Daoy (cell line): ENCODE measurements at places on chromosomes 1 and 21. TPM values are rescaled to one million over a fixed set of nuclear protein-coding genes. Genes with fewer than 3 reads are reported as not detected.
A peak's percentile ranks its signal among the peaks of the same experiment; 100 is the strongest.

GRCh38 chr21:33865996-33866575 is 49.5 kb downstream of the ATP5PO start:
- DNase-seq: no peak

ADARB1 gene
- 4.7 and 14.1 TPM in 2 replicates for total RNA-seq

DNA sequence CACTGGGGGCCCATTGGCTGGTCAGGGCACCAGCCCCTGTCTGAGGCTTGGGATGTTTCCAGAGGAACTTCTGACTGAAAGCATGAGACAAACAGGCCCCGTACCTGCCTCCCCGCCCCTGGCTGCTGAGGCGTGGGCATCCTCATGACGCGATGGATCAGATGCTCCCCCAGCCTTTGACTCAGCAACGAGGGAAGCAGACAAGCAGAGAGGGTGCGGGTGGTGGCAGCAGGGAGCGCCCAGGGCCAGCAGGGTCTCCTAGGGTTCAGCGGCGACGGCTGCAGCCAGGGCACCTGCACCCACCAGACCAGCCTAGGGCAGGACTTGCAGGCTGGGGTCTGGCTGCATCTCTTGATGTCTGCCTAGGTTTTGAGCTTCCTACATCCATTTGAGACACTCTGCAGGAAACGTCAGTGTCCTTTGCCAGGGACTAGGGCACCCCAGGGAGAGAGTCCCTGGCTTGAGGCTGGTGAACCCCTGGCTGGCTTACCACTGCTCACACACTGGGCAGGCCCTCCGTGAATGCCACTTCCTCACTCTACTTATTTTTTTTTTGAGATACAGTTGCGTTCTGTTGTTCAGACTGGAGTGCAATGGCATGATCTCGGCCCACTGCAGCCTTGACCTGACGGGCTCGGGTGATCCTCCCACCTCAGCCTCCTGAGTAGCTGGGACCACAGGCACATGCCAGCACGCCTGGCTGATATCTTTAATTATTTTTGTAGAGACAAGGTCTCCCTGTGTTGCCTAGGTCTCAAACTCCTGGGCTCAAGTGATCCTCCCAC is 63.3 kb downstream of the DHRS3 start:
- no peak for DNase-seq

ZNF691 gene
- 10.3 and 11.8 TPM in 2 replicates for total RNA-seq

SSBP3 gene
- 20.8 and 21.2 TPM in 2 replicates for total RNA-seq

GRCh38 chr1:197913495-197914276 is 3.5 kb upstream of the LHX9 start:
- no peak for DNase-seq

- DNase-seq: peak; percentile 14
These were observed 527 bp downstream of the MACO1 start for GRCh38 chr1:25430967-25431881.

DNA sequence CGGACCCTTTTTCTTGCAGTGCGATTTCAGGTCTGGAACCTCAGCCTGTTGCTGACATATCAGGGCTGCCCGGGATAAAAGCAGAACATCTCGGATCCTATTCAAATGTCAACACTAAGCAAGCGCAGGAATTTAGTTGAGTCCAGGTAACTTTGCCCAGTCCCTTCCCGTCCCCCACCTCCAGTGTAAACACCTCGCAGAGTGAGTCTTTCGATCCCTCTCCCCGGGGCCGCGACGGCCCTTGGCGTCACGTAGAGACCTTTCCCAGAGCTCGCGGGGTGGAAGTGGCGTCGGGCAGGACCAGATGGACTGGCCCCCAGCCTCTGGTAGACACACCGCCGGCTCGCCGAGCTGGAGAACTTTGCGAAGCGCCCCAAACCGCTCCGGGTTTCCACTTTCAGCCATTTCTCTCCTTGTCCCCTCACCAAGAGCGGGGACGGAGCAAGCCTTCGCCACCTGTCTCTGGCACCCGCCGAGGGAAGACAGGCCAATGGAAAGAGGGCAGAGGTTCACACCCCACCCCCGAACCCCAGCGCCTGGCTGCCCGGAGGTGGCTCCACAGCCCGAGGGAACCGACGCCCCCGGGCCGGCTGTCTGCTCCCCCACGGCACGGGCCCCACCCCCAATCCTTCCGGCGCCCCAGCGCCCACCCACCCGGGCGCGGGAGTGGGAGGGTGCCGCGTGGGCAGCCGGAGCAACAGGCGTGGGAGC is 570 bp downstream of the KCND3 start:
- DNase-seq: peak; percentile 17

PDZK1IP1 gene
- total RNA-seq: not detected in 2 replicates

DIO1 gene
- total RNA-seq: not detected in 2 replicates

IGFN1 gene
- total RNA-seq: 0.51 and 0.54 TPM in 2 replicates

DNA sequence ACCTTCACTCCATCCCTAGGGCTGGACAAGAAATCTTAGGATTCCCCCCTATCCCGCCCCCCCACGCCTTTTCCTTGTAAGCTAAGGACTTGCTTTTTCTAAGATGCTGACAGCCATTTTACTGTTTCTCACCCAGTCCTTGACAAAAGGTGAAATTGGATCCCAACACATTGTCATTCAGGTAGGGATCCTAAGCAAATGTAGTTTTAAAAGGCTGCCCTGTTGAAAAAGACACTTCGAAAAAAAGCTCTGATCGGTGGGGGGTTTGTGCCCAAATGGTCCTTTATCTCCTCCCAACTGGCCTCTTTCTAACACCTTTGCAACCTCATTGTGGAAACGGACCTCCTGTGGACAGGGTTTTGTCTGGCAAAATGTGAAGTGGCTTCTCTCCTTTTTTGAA is 2.9 kb downstream of the CACHD1 start:
- no peak for DNase-seq

- peak; percentile 3 for DNase-seq
These were observed 684.4 kb downstream of the PLA2G4A start for GRCh38 chr1:187513190-187513589.

GRCh38 chr1:117809764-117810163 is 119.7 kb downstream of the GDAP2 start:
- no peak for DNase-seq

- DNase-seq: no peak
These were observed 723.2 kb upstream of the CXADR start for GRCh38 chr21:16789636-16790035.

ANGPTL3 gene
- total RNA-seq: not detected in 2 replicates

NBPF26 gene
- 2.7 and 5.2 TPM in 2 replicates for total RNA-seq

- no peak for DNase-seq
These were observed 32.2 kb upstream of the CYP4X1 start for GRCh38 chr1:46991083-46991923.

DNA sequence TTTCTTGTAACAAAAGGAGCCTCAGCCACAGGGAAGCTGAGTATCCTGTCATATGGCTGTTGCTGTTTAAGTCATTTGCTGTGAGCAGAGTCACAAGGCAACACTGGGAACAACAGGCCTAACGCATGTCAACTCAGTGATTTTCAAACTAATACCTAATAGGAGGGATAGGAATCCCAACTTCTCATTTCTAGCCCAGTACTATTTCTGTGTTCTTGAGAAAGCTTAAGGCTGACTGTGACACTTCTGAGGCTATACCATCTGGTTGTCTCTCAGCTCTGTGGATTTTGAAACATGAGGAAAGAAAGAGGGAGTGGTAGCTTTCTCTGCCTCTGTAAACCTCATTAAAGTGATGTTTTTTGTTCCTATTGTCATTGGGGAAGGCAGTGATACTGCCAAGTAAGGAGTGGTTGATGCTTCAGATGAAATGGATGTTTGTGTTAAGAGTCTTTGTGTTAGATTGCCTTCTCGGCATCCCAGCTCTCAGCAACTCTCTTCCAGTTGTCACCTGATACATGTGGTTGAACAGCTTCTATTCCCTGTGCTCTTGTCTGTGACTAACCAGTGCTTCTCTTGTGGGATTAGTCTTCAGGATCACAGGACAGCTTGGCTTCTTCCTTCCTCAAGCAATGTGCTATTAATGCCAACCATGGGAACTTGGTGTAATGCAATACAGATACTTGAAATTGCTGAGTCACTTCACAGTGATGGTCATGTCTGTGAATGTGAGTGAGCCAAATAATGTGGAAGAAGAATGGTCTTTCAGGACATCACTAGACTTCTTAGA is 166.8 kb upstream of the IVNS1ABP start:
- peak; percentile 78 for DNase-seq

CGN gene
- total RNA-seq: 3.5 and 4.1 TPM in 2 replicates

SH2D1B gene
- total RNA-seq: 0.06 and 1.1 TPM in 2 replicates

- peak; percentile 61 for DNase-seq
These were observed 33.3 kb downstream of the LAMB3 start for GRCh38 chr1:209618756-209619420.

DNA sequence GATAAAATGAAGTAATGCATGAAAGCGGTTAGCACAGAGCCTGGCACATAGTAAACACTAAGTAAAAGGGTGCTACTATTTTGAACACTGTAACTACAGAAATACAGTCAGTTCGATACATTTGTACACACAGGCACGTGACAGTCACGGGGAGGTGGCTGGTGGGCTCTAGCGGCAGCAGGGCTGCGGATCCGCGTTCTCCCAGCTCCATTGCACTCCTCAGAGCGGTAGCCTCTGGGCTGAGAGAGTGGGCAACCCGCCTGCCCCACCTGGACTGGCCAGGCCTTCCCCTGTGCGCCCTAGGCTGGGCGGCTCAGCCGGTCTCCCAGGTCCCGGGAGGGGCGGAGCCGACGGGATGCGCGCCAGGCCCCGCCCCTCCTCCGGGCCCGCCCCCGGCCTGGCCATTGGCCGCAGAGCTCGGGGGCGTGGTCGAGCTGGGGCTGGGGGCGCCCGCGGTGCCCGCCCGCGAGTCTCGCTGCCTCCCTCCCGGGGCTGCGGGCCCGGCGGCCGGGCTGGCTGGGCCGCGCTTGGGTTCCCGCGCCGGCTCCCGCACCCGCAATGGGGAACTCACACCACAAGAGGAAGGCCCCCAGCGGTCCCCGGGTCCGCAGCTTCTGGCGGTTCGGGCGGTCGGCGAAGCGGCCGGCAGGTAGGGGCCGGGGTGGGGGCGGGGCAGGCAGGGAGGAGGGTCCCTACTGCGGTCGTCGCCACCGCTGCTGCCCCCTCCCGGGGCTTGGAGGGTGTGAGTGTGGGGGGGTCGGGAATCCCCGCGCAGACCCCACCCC is 51.2 kb upstream of the SYNC start:
- DNase-seq: peak; percentile 85

- peak; percentile 83 for DNase-seq
These were observed 32.4 kb downstream of the EIF2D start for GRCh38 chr1:206579747-206580437.

GRCh38 chr1:244405856-244406255 is 45.9 kb downstream of the ADSS2 start:
- no peak for DNase-seq

- DNase-seq: no peak
These were observed 36.6 kb upstream of the OPRD1 start for GRCh38 chr1:28775121-28775942.

DNA sequence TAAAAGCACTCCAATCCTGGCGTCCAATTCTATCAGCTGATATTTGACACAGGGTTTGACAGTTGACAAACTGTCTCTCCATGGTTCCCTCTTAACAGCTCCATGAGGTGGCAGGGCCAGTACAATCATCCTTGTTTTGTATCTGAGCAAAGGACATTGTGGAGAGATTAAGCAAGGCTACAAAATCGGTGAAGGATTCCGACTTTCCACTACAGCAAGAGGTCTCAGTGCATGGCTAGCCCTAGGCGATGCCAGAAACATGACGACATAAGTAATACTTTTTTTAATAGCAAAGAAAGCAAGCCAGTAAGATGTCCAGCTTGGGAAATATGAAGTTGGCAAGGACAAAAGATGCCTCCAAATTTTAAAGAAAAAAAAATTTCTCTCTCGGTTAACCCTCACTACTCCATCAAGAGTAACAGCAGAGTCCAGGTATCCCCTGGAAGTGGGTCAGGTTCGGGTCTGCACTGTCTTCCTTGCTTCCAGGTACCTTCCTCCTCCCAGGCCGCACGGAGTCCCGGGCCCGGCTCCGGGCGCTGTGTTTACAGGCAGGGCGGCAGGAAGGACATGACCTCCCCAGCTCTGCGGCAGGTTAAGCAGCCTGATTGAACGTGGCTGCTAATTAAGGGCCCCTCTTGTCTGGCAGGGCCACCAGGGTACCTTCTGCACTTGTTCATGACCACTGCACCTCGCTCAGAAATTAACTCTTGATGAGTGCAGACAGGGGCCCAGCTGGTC is 106.1 kb downstream of the SIM2 start:
- DNase-seq: no peak

DNA sequence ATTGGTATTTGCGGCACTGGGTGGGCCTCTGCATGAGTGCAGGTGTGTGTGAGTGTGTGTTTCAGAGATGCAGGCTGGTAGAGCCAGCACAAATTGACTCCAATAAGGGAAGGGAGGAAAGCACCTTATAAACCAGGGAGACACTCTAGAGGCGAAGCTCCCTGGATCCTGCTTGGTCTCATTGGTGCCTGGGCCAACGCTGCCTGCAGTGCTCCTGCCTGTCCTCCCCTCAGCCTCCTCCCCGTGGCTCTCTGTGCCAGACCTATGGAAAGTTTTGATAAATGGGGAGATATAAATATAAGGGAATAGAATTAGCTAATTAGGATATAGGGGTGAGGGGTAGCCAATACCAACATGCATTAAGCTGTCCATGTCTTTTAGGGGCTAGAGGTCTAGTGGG is 2.6 kb downstream of the BSND start:
- DNase-seq: no peak
